Activated CD8-positive, alpha-beta memory T cell treated with anti-CD3 and anti-CD28 coated beads, Interleukin-2, amount 10 ng/mL, durations not matched to agents 7 days and 5 days (primary cell): ENCODE measurements at places on chromosomes 1 and 21. TPM values are rescaled to one million over a fixed set of nuclear protein-coding genes. Genes with fewer than 3 reads are reported as not detected.

DNA sequence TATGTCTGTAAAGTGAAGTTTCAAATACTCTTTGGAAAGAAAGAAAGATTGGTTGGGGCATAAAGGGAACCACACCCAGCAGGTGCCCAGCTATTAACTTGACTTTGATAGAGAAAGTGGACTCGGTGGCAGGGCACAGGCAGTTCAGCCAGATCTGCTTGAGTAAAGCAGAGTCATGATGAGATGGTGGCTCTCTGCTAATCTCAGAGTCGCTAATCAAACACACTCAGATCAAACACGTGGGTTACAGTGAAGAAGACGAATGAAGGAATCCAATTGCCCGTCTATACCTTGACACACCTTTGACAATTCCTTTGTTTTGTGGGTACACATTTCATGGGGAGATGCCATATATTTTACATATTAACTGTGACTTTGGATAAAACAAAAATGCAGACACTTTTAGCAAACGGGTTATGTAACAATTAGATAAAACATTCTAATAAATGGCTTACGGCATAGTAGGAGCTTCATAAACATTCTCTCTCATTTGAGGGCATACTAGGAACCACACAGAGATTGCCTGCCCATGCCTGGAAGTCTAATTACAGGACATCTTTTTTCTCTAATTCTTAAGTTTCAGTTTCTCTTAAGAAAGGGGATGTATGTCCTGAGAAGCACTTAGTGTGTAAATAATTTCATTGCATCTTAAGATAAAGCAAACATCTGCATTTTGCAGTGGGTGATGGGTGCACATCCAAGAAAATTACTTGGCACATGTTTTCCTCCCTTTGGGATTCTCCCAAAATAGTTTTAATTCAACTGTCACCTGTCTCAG, 7.2 kb downstream of the CBR1 start:
- no peak overlapping the region for H3K27ac ChIP-seq
- DNase-seq: no peak
- no peak overlapping the region for H3K4me3 ChIP-seq
- H3K27me3 ChIP-seq: no peaks in the 10 kb centered on the region

C1QTNF12 gene
- total RNA-seq: 2.0 TPM

DNA sequence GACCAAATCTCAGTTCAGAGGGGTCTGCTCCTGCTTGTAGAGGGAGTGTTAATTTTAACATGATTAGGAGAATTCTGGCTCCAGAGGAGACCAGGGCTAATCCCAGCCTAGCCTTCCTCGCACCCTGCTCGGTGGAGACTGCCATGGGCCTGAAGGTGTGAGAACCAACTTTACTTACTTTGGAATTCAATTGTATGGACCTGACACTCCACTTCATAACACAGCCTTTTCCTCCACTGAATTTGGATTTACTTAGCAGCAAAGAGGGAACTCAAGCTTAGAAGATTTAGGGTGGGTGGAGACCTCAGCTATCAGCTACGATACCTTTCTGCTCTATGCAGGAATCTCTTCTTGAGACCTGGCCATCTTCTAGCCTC, 11.5 kb downstream of the PLXNA2 start:
- no peak for DNase-seq
- H3K36me3 ChIP-seq: no peaks in the 10 kb centered on the region
- peaks cover 69% of the 10 kb centered on the region for H3K27me3 ChIP-seq
- H3K27ac ChIP-seq: no peak overlapping the region

DNA sequence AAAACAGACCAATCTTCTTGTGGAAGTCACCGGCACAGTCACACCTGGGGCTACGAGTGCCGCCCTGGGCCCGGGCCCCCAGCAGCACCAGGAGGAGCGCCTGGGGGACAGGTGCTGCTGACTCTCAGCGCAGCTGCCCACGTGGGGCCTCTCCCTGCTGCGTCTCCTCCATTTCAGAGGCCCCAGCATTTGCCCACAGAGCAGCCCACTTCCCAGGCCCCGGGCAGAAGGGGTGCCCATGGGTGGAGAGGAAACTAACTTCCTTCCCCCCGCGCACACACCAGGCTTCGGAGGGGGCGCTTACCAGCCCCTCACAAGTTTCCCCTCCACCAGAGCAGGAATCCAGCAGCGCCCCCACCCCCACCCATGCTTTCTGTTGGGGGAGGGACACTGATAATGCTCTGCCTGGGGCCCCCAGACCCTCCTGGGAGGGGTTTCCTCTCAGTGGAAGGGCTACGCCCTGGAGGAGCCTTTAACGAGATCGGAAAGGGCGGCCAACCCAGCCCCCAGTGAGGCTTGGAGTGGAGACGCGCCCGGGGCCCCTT, 440 bp downstream of the TNFRSF25 start:
- peaks cover 22% of the 10 kb centered on the region for H3K36me3 ChIP-seq
- peak overlapping the region; percentile 79 for H3K4me3 ChIP-seq
- DNase-seq: peak; percentile 58
- H3K4me1 ChIP-seq: peaks cover 31% of the 10 kb centered on the region
- H3K27me3 ChIP-seq: no peaks in the 10 kb centered on the region
- peak overlapping the region; percentile 78 for H3K27ac ChIP-seq

- no peak overlapping the region for H3K27ac ChIP-seq
- DNase-seq: no peak
- no peaks in the 10 kb centered on the region for H3K36me3 ChIP-seq
- no peaks in the 10 kb centered on the region for H3K27me3 ChIP-seq
- no peaks in the 10 kb centered on the region for H3K4me1 ChIP-seq
- H3K4me3 ChIP-seq: no peak overlapping the region
Measured at GRCh38 chr1:68384321-68384813, 65.4 kb downstream of the RPE65 start.
